ENCODE measurements at places on chromosomes 12 and 14.

GRCh38 chr12:92261071-92261470, 115.4 kb upstream of the BTG1 start:
- no peak for DNase-seq

GRCh38 chr14:55733599-55733998, 153.6 kb downstream of the KTN1 start:
- DNase-seq: no peak

DNA sequence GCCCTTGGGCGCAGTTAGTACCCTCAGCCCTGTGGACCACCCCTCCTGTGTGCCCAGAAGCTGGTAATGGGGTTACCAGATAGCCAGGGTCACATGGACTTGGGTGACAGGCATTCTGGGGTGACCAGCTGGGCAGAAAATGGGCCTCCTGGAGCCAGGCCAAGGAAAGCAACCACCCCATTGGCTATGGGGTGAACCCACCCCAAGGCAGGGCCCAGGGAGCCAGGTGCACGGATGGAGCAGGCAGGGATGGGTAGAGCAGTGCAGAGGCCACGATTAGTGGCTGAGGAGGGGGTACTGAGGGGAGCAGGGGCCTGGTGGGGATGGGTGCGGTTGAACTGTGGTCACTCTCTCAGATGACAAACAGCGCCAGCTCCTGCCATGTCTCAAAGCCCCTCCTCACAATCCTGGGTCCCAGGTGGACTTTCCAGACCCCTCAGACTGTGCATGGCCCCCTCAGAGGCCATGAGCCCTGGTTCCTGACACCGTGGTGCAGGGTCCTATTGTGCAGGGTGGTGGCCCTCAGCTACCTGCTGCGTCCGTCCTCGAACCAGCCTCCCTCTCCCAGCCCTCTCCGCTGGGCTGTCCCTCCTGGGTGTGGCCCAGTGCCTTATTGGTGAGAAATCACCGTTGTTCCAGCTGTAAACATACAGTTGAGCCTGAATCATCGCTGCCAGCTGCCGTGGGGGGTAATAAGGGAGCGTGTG, 23.4 kb upstream of the BEGAIN start:
- DNase-seq: no peak

- no peak for DNase-seq
Observed at GRCh38 chr12:57717131-57717530, 21.4 kb downstream of the AGAP2 start.

DNA sequence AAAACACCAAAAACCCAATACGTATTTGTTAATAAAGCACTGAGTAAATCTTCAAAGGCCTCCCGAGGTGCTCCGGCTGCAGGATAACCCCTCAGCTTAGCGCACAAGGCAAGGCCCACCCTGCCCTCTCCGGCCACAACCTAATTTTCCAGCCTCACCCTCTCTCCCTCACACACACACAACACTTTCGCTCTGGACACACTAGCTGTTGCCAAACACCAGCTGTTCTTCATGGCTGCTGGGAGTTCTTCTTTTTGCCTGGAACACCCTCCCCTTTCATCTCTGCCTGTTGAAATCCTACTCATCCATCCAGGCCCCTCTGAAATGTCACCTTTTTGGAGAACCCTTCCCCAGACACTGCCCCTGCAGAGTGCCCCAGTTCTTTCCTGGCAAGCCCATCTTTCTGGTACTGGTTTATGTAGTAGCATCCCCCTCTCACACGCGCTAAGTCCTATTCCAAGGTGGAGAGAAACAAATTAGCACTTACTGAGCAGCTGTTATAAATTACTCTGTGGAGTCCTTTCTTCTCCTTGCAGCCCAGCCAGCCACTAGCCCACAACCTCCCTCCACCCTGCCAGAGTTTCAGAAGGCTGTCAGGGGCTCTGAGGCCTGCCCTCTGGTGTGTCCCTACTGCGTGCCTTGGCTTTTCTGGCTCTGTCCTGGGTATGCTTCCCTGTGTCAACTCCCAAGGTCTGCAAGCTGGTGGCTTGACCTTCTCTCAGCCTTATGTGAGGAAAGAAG, 805 bp upstream of the CRACR2A start:
- no peak for DNase-seq

DNA sequence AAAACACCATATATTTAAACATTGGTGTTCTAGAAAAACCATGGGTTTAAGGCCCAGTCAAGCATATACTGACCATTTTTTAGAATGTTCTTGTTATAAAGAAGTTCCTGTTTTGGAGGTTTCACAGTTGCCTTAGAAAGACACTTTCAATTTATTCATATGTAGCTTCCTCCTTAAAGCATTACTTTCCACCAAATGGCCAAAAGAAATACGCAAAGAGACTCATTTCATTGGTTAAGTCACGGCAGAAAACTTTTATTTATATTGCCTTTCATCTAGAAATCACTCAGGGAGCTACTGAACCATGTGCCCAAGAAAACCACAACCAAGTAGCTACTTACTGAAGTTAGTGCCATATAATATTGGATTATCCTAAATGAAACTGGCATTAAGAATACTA, 40.0 kb downstream of the MYBPC1 start:
- no peak for DNase-seq

DNA sequence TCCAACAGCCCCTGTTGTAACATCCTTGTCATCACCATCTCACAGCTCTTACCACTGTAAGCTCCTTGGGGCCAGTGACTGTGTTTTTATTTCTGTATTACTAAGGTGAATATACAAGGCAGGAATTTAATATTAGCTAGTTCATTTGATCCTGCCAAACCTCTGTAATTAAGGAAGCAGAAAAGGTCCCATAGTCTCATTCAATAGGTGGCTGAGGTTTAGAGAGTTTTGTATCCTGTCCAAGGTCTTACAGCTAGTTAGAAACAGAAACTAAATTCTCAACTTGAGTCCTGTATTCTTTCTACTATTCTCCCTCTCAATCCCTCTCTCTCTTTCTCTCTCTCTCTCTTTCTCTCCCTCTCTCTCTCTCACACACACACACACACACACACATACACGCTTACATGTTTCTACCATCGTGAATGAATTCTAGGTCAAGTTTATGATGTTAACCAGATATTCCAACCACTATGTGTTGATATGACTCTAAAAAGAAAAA, 543 bp upstream of the GLIPR1 start:
- DNase-seq: no peak

- no peak for DNase-seq
Observed at GRCh38 chr12:120115692-120116440, 687 bp downstream of the RAB35 start.

All from stimulated activated CD8-positive, alpha-beta memory T cell treated with anti-CD3 and anti-CD28 coated beads, Interleukin-7, amount 100 ng/mL, for 1 hour (primary cell).